Colonic mucosa (tissue), 4 donors: ENCODE measurements at places on chromosomes 6 and 20. TPM values are rescaled to one million over a fixed set of nuclear protein-coding genes. Genes with fewer than 3 reads are reported as not detected.

Gene MOG
- total RNA-seq, result not detected

Gene ENPP4
- total RNA-seq, result 28.4 TPM

Gene SALL4
- total RNA-seq, result 0.13 TPM

Gene GSTA1
- 6.8 TPM for total RNA-seq
